ENCODE measurements at places on chromosomes 6 and 20. TPM values are rescaled to one million over a fixed set of nuclear protein-coding genes. Genes with fewer than 3 reads are reported as not detected.

Gene ADGB
- not detected for total RNA-seq

Gene SALL4
- 5.9 TPM for total RNA-seq

Gene EYA2
- total RNA-seq = 0.52 TPM

Gene PI16
- total RNA-seq = 0.33 TPM

Gene C20orf144
- total RNA-seq = 0.66 TPM

Gene DEFB132
- not detected for total RNA-seq

Gene PHIP
- total RNA-seq = 22.8 TPM

Gene APOM
- total RNA-seq = 1.6 TPM

Gene CD24
- total RNA-seq = 292 TPM

Gene CAP2
- total RNA-seq = 5.7 TPM

Gene ZBP1
- not detected for total RNA-seq

Gene RAD21L1
- not detected for total RNA-seq

Gene GPR6
- total RNA-seq = not detected

Gene TAAR8
- total RNA-seq = not detected

Gene OOEP
- not detected for total RNA-seq

Gene RAET1L
- total RNA-seq = not detected
